ENCODE measurements at places on chromosomes 7 and 10.

GRCh38 chr10:96830511-96831199 lies 1.4 kb upstream of the LCOR start:
- DNase-seq: no peak

DNA sequence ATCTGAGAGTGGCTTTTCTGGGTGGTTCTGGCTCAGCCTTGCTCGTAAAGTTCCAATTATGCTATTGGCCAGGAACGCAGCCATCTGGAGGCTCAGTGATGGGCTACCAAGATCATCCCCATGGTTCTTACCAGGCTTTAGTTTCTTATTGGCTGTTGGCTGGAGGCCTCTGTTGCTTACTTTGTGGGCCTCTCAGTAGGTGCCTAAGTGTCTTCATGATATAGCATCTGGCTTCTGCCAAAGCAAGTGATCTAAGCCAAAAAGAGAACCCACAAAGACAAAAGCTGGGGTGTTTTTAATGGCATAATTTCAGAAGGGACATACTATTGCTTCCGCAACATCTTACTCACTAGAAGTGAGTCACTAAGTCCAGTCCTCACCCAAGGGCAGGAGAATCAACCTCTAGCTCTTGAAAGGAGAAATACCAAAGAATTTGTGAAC lies 132.0 kb upstream of the MDFIC start:
- no peak for DNase-seq

DNA sequence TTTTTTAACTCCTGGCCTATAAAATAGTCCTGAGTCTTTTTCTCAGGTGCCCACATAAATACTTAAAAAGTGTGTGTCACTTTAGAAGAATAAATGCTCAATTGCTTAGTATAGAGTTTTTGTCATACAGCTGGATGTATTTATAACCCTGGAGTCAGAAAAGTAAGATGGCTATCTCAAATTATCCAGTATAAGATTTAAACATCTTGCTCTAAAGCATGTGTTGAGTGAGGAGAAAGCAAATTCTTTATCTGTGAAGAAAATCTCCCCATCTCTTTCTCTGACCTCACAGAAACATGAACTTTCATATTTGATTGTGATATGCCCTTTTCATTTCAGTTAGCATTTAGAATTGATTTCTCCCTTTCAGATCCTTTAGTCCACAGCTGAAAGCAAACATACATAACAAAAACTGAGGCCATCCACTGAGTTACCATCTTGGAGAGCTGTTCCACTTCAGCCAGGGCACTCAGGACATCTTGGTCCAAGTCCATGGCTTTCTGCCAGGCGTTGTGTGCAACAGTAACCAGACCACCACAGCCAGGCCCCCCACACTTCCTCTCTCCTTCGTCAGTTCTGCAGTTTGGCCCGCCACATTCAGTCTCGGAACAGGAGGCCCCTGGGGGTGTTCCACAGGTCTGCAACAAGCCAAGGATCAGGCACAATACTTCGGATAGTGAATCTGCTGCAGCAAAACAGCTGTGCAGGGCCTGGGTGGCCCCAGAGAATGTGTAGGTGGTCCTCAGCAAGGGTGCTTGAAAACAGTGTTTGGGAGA lies 40.9 kb downstream of the DLD start:
- no peak for DNase-seq

DNA sequence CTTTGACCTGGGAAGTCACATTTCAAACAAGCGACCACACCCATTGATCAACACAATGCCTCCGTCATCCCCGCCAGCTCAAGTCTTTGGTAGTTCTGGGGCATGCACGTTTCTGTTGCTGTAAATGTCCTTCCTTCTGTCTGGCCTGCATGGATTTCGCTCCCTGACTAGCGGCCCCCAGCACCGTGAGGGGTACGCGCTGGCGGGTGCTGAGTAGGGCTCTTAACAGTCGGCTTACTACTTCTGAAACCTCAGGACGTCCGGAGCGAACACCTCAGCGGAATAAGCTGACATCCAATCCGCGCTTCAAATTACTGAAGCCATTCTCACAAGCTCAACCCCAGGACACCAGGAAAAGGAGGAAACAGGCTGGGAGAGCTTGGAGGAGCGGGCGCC lies 505 bp downstream of the NUDCD3 start:
- DNase-seq: peak; percentile 65

GRCh38 chr7:45985902-45986301 lies 64.8 kb upstream of the IGFBP3 start:
- DNase-seq: no peak

- DNase-seq: no peak
Observed at GRCh38 chr7:108735814-108736213, 166.1 kb downstream of the DNAJB9 start.

DNA sequence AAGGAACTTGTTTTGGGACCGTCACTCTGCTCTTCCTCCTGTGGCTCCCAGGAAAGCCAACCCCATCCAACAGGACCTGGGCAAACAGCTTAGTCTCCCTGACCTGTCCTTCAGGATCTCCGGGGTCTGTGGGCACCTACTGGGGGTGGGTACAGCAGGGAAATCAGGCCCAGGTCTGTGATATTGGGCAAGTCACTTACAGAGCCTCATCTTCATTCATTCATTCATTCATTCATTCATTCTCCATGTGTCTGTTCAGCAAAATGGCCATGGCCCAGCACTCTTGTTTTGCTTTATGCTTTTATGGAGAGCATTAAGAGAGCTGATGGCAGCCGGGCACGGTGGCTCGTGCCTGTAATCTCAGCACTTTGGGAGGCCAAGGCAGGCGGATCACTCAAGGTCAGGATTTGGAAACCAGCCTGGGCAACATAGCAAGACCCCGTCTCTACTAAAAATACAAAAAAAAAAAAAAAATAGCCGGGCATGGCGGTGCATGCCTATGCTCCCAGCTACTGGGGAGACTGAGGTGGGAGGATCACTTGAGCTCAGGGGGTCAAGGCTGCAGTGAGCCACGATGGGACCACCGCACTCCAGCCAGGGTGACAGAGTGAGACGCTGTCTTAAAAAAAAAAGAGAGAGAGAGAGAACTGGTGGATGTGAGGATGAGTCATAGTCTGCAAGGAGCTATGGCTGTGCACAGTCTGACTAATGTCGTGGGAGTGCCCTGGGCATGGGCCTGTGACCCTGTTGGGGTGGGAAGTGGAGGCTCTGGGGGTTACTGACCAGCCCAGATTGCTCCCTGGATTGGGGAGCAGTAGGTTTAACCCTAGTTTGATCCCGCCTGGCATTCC lies 54.3 kb downstream of the CLIP2 start:
- no peak for DNase-seq

GRCh38 chr7:22651534-22652243 lies 75.3 kb upstream of the IL6 start:
- DNase-seq: no peak

GRCh38 chr10:86657396-86658011 lies 3.2 kb downstream of the OPN4 start:
- DNase-seq: peak; percentile 61

- no peak for DNase-seq
Observed at GRCh38 chr7:137873979-137874777, 27.4 kb upstream of the DGKI start.

GRCh38 chr10:101139421-101139911 lies 8.4 kb downstream of the TLX1 start:
- no peak for DNase-seq

- DNase-seq: no peak
Observed at GRCh38 chr10:113326160-113327111, 226.4 kb upstream of the HABP2 start.

DNA sequence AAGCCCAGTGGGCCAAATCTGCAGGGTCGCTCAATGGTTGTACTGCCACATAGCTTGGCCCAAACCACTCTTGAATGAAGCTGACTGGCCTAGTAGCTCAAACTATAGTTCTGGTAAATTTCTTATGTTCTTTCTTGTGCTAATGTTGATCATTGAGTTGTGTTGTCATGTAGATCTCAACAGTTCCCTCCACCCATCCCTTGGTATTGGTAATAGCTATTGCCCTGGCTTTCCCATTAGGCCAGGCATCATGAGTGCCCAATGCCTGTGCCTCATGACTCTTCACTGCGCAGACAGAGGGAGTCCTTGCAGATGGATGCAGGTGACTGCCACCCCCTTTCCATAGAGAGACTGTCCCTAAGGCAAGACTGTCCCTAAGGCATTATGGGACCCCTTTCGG lies 988.4 kb downstream of the KCNMA1 start:
- no peak for DNase-seq
